ENCODE measurements at places on chromosomes 4 and X.

- no peak for DNase-seq
Observed at GRCh38 chr4:85808864-85809263, 333.9 kb downstream of the ARHGAP24 start.

DNA sequence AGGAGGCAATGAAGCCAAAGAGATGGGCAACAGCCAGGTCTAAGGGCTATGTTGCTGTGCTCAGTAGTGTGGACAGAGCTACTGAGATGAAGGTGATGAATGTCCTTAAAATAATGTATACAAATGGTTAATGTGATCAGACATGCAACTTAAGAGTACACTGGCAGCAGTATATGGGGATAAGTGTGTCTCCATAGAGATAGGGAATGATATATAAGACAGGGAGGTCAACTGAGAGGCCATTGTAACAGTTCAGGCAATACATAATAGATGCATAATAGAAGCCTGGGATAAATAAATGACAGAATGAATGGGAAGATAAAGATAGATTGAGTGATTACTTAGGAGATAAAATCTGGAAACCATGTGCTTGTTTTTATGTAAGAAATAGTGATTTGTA lies 250.0 kb downstream of the CFAP299 start:
- DNase-seq, result no peak

GRCh38 chr4:86330961-86331742 lies 28.7 kb downstream of the MAPK10 start:
- DNase-seq, result no peak

DNA sequence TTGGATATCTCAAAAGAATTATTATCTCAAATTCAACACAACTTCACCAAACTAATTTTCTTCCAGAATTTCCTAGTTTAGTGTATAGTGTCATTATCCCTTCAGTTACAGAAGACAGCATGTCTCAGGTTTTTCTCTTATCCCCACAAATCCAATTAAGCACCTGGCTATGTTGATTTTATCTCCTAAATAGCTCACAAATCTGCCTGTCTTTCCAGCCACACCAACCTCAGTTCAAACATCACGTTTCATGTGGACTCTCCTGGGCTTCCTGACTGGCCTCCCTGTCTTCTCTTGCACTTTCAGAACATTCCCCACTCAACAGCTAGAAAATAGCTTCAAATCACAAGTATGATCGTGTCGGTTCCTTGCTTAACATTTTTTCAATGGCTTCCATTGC lies 14.8 kb downstream of the STK32B start:
- DNase-seq, result no peak

DNA sequence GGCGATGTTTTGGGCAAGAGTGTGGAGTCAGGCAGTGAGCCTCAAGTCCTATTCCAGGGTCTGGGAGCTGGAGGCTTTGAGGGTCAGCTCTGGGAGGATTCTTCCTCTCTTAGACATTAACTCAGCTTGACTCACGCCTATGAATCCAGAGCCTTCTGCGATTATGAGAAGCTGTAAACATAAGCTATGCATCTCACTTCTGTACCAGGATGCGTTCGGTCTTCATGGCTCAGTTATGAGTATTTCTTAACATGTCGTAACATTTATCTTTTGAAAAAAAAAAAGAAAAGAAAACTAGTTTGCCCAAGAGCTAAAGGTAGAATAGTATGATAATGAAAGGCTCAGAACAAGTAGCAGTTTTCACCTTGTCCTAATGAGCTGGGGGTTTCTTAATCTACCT lies 4.6 kb downstream of the SHROOM2 start:
- DNase-seq, result peak; percentile 10

DNA sequence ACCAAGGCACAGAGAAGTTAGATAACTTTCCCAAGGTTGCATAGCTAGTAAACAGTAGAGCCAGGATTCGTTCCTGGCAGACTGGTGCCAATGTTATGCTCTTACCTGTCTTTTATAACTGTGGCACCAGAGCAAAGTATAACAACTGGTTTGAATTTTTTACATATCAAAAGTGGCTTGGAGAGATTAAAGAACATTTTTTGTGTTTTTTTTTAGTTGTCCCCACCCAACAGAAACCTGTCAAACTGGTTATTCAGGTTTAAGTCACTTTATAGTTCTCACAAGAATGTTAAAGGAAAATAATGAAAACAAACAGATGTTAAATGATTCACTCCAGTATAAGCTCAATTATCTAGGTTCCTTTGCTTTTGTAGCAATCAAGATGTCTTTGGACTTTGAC lies 15.6 kb upstream of the FAM47E start:
- no peak for DNase-seq

DNA sequence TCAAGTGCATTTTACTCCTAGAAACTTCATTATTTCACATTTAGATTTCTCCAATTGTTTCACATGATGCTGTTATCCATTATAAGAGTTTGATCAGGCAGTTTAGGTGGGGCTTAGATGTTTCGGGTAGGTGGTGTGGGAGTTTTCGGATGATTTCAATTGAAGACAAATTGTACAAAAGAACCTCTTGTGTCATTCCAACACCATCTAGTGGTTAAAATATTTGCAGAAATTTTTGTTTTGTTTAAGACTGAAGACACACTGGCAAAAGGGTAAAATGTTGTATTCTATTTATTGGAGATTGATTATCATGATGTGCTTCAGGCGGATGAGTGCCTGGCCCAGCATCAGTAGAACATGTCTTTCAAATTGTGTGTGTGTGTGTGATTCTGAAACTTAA lies 212.7 kb downstream of the SH3BGRL start:
- DNase-seq, result no peak

- DNase-seq, result peak; percentile 4
Observed at GRCh38 chrX:139691843-139692505, 16.0 kb downstream of the MCF2 start.

GRCh38 chr4:7139167-7139982 lies 53.0 kb upstream of the SORCS2 start:
- no peak for DNase-seq

- DNase-seq, result no peak
Observed at GRCh38 chr4:150038335-150039076, 39.7 kb upstream of the DCLK2 start.

DNA sequence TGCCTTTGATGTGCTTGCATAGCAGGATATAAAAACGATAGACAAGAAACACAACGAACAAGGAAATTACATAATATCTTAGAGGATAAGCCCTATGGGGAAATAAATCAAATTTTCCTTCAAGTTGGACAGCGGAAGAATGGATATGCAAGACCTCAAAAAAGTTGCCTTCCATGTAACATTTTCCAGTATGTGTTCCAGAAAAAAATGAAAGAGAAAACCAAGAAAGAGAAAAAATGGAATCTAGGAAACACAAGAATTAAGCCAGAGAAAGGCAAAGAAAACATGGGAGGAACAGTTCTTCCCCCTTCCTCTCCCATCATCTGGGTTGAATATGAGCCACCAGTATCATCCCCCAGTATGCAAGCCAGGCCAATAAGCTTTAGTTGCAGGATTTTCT lies 34.6 kb upstream of the MID1 start:
- no peak for DNase-seq

DNA sequence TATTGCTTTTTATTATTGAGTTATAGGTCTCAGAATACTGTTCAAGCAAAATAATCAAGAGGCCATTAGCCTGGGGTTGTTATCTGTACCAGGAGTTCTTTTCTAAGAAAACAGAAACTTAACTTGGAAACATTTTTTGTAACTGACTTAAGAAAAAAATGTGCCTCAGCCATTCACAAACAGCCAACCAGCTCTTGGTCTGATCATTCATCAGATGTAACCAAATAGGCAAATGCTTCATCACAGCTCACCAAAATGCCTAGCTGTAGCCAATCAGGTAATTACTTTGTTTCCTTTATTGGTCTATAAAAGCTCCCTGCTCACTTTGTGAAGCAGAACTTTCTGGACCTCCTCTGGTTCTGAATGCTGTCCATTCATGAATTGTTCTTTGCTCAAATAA lies 387.7 kb downstream of the FAT4 start:
- no peak for DNase-seq

GRCh38 chrX:74534569-74535038 lies 79.8 kb downstream of the RLIM start:
- DNase-seq, result peak; percentile 72

DNA sequence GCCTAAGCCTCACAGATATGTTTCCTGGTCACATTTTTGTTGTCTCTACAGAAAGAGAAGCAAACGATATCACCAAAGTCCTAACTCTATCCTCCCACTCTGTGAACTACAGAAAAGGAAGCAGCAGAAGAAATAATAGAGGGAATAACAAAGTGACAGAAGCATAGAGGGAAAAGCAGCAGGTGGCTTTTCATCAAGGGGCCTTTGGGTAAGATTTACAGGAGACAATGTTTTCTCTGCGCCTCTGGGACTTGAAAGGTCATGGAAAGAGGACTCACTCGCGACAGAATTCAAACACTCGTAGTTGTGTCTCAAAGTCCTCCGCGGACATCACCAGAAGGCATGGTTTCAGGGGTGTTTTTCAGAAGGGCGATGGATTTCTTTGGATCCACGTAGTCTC lies 66.1 kb downstream of the SORBS2 start:
- DNase-seq, result no peak

DNA sequence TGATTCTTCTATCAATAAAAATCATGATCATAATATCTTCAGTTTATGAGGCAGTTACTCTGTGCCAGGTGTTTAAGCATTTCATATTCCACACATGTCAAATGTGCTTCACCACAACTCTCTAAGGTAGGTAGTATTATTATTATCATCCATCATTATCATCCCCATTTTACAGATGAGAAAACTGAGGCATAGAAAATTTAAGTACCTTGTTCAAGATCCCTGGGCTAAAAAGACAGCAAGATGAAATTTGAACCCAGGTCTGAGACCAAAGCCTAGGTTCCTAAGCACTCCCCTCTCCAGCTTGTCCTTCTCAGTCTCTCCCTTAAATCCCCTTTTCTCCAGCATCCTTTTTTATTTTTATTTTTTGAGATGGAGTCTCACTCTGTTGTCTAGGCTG lies 33.4 kb downstream of the SEPTIN6 start:
- no peak for DNase-seq

DNA sequence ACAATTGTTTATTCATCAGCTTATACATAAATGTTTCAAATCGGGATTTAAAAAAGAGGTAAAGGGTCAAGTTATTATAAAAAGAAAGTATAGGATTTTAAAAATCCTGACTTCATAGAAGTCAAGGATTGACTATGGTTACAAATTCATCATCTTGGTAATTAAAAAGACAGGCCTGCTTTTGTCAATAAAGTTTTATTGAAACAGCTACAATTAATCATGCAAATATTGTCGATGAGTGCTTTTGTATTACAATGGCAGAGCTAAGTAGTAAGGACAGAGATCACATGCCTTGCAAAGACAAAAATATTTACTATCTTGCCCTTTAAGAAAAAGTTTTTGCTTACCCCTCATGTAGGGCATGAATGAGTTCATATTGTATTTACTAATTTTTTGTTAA lies 595.4 kb downstream of the IL15 start:
- no peak for DNase-seq

DNA sequence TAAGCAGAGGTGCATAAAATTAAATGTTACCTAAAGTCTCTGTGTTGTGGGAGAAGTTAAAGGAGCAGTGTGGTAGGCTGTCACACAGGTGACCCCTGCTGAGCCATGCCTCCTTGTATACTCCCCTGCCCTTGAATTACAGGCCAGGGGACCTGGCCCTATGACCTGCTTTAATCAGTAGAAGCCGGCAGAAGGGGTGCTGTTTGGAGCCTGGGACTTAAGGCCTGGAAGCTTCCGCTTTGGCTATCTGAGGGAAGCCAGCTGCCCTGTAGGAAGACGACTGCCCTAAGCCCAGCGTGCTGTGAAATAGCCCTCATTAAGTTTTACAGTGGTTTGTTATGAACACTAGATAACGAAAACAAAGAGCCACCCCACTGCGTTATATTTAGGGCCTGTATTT lies 34.1 kb downstream of the SPINK2 start:
- no peak for DNase-seq

DNA sequence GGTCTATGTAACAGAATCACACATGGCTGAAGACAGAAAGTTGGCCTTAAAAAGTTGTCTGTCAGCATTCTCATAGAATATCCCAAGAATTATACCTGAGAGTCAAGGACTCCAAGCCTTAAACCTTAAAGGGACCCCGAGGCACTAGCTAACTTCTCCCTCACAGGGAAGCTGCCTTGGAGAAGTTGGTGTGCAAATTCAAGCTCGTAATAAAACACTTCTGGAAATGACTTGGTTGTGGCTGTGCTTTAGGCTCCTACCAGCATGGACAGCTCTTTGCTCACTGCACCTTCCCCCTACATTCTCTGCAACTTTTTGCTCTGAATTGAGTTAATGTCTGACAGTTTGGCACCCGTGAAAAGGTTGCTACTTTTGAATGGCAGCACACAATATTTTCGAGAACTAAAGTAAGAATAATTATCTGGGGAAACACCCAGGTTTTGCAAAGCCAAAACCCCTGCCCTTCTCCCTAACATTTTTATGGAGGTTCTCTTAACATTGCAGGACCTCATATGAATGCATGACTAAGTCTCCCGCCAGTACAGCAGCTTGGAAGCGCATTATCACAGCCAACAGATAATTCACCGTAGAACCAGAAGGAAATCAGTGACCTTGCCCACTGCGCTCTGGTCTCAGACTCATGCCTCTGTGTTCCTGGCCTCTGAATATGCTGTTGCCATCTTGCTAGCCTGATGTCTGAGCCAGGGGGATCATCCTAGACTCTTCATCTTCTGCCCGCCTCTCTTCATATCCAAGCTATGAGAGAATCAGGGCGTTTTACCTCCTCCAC lies 91.0 kb downstream of the MGST2 start:
- DNase-seq, result no peak

Measured in ELR (cell line).